ENCODE measurements at places on chromosomes 13 and 19. TPM values are rescaled to one million over a fixed set of nuclear protein-coding genes. Genes with fewer than 3 reads are reported as not detected.
A peak's percentile ranks its signal among the peaks of the same experiment; 100 is the strongest.

- H3K4me1 ChIP-seq: peaks cover 10% of the 10 kb centered on the region
- H3K4me3 ChIP-seq: peak overlapping the region; percentile 48
- no peak for DNase-seq
Measured at GRCh38 chr19:33194886-33195644, 935 bp downstream of the LRP3 start.

DNA sequence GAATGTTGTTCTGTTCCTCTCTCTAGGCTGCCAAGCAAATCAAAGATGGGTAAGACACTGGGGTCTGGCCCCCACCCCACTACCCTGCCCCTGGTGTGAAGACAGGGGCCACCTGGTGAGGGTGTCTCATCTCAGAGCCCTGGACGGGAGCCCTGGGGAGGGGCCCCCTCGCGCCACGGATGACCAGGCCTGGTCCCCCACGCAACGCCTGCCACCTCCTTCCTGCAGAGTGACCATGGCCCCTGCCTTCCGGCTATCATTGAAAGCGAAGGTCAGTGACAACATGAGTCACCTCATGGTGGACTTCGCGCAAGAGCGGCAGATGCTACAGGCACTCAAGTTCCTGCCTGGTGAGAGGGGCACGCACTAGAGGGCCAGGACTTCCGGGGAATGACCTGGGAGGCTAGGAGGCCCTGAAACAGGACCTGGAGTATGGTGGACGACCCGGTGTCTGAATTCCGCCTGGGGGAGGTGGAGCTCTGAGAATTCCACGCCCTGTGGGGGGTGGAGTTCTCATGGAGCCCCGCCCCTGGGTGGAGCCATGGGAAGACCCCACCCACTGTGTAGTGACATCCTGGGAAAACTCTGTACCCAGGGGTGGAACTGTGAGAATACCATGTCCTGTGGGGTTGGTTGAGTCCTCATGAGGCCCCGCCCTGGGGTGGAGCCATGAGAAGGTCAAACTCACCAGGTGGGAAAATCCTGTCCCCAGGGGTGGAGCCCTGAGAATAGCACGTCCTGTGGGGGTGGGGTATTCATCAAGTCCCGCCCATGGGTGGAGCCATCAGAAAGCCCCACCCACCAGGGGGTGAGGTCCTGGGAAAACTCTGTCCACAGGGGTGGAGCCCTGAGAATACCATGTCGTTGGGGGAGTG lies 6.1 kb downstream of the FSD1 start:
- DNase-seq: no peak
- H3K27me3 ChIP-seq: no peaks in the 10 kb centered on the region
- no peaks in the 10 kb centered on the region for H3K36me3 ChIP-seq
- no peak overlapping the region for H3K27ac ChIP-seq

- no peaks in the 10 kb centered on the region for H3K4me1 ChIP-seq
- no peaks in the 10 kb centered on the region for H3K36me3 ChIP-seq
- DNase-seq: no peak
- H3K4me3 ChIP-seq: no peak overlapping the region
- H3K27me3 ChIP-seq: no peaks in the 10 kb centered on the region
- no peak overlapping the region for H3K27ac ChIP-seq
Measured at GRCh38 chr19:15050639-15051038, 1.4 kb downstream of the CASP14 start.

DNA sequence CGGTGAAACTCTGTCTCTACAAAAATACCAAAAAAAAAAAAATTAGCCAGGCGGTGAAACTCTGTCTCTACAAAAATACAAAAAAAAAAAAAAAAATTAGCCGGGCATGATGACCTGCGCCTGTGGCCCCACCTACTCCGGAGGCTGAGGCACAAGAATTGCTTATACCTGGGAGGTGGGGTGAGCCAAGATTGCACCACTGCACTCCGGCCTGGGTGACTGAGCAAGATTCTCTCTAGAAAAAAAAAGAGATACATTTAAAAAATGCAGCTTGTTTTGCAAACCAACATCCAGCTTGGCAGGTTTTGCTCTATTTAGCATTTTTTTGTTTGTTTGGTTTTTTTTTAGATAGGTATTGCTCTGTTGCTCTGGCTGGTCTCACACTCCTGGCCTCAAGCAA lies 6.7 kb upstream of the PGPEP1 start:
- DNase-seq: no peak
- no peaks in the 10 kb centered on the region for H3K36me3 ChIP-seq

- no peaks in the 10 kb centered on the region for H3K36me3 ChIP-seq
- H3K4me1 ChIP-seq: no peaks in the 10 kb centered on the region
- H3K27me3 ChIP-seq: no peaks in the 10 kb centered on the region
- H3K27ac ChIP-seq: no peak overlapping the region
- no peak for DNase-seq
Measured at GRCh38 chr13:73602295-73602694, 531.9 kb downstream of the KLF12 start.

GRCh38 chr19:22144394-22144793 lies 52.4 kb downstream of the ZNF676 start:
- no peak overlapping the region for H3K27ac ChIP-seq
- H3K4me3 ChIP-seq: no peak overlapping the region
- DNase-seq: no peak

DNA sequence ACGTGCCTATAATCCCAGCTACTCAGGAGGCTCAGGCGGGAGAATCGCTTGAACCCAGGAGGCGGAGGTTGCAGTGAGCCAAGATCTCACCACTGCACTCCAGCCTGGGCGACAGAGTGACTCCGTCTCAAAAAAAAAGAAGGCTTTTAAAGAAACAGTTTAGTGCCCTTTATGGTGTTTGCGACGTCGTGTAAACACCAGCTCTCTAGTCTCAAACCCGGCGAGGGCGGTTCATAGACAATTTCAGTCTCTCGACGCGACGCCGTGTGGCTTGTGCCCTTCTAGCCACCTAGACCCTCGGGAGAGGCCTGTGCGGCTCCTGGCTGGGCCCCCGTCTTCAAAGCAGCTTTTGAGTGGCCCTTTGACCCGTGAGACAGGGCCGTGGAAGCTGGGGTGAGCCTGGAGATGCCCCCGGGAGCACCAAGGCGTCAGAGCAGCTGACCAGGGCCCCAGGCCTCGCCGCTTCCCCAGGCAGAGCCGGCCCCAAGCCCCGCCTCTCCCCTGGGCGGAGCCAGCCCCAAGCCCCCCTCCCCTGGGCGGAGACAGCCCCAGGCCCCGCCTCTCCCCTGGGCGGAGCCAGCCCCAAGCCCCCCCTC lies 5.0 kb upstream of the MADCAM1 start:
- peaks cover 16% of the 10 kb centered on the region for H3K4me1 ChIP-seq
- peak overlapping the region; percentile 78 for H3K27ac ChIP-seq
- no peaks in the 10 kb centered on the region for H3K27me3 ChIP-seq
- no peaks in the 10 kb centered on the region for H3K36me3 ChIP-seq

DNA sequence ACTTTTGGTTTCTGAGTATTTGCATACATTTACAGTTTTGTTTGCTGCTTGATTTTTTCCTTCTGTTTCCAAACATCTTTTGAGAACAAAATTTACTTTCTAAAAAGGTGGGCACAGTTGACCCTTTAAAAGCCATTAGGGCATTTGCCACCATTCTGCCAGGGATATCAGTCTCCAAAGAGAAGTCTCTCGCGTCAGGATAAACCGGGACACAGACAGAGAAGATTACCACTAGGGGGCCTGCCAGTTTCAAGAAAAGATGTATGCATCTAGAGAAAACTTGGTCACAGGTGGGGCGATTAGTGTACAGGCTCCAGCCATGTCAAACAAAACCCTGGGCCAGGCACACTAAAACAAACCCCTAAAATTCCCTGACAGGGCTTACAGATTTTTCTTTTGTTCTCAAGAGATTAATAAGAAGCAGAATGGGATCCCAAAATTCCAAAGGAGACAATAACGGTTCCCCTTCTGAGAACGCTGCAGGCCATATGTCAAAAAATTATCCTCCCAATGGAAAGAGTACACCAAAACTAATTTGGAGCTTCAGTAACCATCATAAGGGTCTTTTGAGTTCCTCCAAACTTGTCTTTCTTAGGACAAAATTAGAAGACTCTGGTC lies 10.7 kb upstream of the PABPC3 start:
- H3K27ac ChIP-seq: no peak overlapping the region
- no peaks in the 10 kb centered on the region for H3K4me1 ChIP-seq
- DNase-seq: peak; percentile 2
- H3K36me3 ChIP-seq: no peaks in the 10 kb centered on the region
- H3K27me3 ChIP-seq: no peaks in the 10 kb centered on the region

GRCh38 chr19:8306235-8307054 lies 1.7 kb downstream of the CD320 start:
- no peak overlapping the region for H3K4me3 ChIP-seq
- no peak for DNase-seq
- H3K36me3 ChIP-seq: no peaks in the 10 kb centered on the region
- no peaks in the 10 kb centered on the region for H3K27me3 ChIP-seq
- peaks cover 11% of the 10 kb centered on the region for H3K4me1 ChIP-seq
- H3K27ac ChIP-seq: peak overlapping the region; percentile 86

GRCh38 chr13:106989876-106990275 lies 421.9 kb upstream of the ARGLU1 start:
- no peak for DNase-seq
- H3K27ac ChIP-seq: no peak overlapping the region
- no peaks in the 10 kb centered on the region for H3K36me3 ChIP-seq
- no peaks in the 10 kb centered on the region for H3K27me3 ChIP-seq
- no peaks in the 10 kb centered on the region for H3K4me1 ChIP-seq

The TEX29 gene
- total RNA-seq: not detected

The BCKDHA gene
- total RNA-seq: 11.2 TPM

The DPF1 gene
- 7.5 TPM for total RNA-seq

The ZNF776 gene
- total RNA-seq: 19.5 TPM

The FAM216B gene
- 0.05 TPM for total RNA-seq
